ENCODE measurements at places on chromosomes 4 and X.

- DNase-seq: no peak
These were observed 11.5 kb upstream of the NKX1-1 start for GRCh38 chr4:1417522-1418390.

GRCh38 chrX:49934148-49934547, 11.8 kb downstream of the CLCN5 start:
- no peak for DNase-seq

- DNase-seq: no peak
These were observed 10.9 kb downstream of the LRBA start for GRCh38 chr4:151004222-151004621.

DNA sequence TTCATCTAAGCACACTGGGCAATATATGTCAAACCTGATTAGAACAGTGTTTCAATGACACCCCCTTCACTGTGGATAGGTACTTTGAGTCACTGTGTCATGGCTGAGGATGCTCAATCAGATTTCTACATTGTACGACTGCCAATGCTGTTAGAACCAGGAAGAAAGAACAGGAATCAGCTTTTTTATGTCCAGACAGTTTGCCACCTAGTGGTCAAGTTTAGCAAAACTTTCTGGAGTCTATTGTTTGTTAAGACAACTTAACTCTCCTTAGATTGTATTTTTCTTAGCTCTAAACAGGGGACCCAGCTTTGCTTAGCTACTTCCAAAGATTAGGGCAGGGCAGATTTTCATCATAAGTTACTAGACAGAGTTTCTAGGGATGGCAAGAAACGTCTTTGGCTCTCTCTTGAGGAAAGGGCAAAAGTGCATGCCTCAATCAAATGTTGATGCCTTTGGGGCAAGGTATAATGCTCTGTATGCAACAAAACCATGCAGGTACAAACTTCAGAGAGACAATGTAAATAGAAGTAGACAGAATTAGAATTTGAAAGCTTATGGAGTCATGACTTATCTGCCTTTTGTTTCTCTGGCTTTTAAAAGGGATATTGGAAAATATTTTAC, 40.5 kb upstream of the BMP3 start:
- DNase-seq: no peak

DNA sequence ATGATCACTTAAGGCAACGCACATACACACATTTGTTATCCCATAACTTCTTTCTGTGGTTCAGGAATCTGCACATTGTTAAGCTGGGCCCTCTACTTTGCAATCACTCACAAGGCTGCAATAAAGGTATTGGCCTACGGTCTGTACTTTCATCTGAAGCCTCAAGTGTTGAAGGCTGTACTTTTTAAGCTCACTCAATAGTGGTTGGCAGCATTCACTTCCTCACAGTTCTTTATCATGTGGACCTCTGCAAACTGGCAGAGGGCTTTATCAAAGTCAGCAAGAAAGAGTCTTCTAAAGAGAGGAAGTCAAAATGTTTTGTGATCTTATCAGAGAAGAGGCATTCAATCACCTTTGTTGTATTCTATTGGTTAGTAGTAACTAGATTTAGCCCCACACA, 301.4 kb upstream of the EPHA5 start:
- DNase-seq: no peak

- DNase-seq: no peak
These were observed 35.4 kb upstream of the BCLAF3 start for GRCh38 chrX:20026278-20026677.

- DNase-seq: no peak
These were observed 248.9 kb downstream of the BCOR start for GRCh38 chrX:39848900-39849299.

GRCh38 chr4:128775916-128776315, 33.6 kb upstream of the JADE1 start:
- no peak for DNase-seq

- DNase-seq: no peak
These were observed 3.9 kb downstream of the MTHFD2L start for GRCh38 chr4:74161666-74162450.

DNA sequence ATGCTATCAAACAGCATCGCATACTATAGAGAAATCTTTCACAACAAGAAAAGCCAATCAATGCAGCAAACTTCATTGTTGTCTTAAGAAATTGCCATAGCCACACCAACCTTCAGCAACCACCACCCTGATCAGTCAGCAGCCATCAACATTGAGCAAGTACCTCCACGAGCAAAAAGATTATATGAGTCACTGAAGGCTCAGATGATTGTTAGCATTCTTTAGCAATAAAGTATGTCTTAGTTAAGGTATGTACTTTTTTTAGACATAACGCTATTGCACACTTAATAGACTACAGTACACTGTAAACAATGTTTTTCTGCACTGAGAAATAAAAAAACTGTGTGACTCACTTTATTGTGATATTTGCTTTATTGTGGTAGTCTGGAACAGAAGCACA, 37.8 kb upstream of the FUNDC1 start:
- DNase-seq: no peak

DNA sequence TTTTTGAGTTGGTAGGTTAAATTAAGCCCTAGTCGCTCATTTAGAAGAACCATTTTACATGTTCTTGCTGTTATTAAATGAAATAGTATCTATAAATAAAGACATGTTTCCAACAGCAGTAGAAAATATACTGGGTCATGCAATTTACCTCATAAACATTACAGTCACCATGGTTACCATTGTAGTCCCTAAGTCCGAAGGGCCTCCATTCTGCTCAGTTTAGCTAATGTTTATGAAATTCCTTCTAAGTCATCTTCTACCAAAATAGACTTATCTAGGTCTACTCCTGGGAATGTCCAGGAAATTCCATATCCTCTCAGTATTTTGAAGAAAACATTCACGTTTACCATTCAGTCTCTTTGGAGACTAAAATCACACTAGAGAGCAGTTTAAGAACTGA, 292.5 kb upstream of the DCAF8L1 start:
- DNase-seq: no peak

- DNase-seq: no peak
These were observed 66.8 kb upstream of the NKX1-1 start for GRCh38 chr4:1472911-1473518.

DNA sequence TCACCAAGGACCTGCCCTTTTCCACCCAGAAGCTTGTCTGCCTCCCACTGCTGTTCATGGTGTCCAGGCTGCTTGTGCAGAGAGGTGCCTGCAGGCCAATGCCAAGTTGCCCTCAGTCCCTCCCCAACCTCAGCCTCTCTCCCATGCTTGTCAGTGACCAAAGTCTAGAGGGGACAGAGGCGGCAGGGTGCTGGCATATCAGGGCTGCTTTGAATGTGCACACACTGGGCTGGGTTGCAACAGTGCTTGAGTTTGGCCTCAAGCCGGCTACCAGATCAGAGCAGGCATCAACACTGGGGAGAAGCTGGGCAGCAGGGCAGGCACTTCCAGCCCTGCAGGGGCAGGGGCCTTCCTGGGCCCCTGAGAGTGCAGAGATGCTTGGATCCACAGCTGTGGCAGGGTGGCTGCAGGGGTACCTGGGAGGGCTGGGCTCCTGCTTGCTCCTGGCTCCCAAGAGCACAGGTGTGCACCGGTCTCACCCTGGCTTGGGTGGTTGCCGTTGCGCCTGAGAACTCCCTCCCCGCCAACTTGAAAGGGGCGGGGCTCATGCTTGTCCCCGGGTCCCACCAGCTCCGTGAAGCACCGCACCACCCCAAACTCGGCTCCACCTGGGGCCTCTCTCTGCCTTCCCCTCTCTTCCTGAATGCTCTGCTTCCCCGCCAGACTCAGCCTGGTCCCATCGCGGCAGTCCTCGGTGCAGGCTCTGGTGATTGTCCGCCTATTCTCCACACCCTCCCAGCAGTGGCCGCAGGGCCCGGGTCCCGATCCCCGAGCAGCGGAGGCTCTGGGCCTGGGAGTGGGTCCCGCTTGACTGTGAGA, 1681.9 kb upstream of the ADGRL3 start:
- no peak for DNase-seq

DNA sequence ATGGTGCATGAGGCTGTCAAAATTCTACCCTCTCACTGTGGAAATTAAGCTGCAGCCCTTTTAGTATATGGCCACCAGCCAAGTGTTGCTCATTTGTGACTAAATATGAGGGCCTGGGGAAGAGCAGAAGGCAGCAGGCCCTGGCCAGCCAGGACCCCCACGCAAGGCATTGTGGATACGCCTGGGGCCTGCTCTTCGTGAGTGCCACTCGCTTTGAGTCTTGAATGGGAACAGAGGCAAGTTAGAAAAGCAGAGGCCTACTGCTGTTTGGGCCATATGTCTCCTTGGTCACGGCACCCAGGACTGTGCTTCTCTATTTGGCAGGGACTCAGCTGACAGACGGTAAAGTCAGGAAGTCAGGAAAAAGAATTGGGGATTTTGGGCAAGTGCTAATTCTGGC, 10.9 kb downstream of the RTL5 start:
- no peak for DNase-seq

DNA sequence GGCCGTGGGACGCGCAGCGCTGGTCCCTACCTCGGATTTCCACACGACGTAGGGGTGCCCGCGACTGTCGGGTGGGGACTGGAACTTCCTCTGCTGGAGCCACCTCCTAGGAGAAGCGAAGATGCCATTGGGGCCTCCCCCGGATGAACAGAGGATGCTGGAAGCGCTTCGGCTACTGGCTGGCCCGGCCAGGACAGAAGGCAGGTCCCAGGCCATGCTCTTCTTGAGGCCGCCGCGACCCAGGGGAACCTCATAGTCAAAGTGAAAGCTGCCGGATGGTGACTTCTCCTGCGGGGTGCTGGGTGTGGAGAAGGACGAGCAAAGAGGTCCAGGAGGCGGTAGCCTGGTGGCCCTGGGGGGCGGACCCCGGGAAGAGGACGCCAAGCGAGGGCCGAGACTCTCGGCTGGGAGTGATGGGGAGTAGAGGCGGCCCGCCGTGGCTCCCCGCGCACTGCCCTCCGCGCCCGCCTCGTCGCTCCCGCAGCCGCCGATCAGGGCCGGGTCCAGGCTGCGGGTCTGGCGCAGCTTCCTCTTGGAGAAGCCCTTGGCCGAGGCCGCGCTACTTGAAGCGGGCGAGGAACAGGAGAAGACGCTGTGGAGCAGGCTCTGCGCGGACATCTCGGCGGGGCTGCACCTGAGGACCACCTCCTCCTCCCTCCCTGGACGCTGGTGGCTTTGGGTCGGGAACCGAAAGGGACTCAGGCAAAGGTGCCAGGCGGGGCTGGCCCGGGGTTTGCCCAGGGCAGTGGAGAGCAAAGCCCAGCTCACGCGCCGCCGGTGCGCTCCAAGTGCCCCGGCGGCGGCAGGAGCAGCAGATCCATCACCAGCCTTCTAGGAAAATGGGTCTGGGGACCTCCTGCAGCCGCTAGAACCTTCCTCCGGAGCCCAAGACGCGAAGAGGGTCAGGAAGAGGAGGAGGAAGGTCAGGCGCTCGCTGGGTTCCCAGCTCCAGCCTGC, 1.2 kb downstream of the ARHGAP6 start:
- DNase-seq: no peak

DNA sequence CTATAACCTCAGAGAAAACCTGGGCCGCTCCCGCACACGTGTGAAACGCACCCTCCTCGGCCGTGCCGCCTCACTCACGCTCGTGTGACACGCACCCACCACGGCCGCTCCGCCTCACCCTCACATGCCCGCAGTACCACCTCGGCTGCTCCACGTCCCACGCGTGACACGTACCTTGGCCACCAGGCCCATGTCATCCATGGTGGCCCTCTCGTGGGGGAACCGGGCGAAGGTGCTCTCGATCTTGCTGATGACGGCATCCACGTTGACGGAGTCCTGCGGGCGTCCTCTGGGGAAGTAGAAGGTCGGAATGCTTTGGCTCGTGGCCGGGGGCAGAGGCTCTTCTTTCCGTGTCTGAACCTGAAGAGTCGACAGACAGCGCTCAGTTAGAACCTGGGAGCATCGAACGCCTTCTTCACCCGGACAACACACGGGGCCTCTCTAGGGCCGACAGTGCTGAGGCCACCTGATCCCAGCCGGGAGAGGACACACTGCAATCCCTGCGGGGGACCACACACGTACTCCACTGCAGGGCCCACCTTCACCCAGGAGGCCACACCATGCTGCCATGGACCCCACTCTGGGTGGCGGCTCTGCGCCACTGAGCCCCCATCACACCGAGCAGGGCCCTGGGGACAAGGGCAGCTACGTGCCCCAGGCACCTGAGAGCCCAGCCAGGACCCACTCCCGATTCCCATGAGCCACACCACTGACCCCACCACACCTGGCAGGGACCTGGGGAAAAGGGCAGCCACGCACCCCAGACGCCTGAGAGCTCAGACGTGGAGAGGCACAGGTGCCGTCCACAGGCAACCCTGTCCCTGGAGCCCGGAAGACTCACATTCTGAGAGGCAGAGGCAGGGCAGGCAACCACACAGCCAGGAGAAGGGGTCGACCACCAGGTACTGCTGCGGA, 25.2 kb downstream of the PPP2R3B start:
- DNase-seq: no peak

GRCh38 chr4:186727977-186728519, 4.4 kb upstream of the FAT1 start:
- DNase-seq: no peak

GRCh38 chr4:173270312-173271027, 63.7 kb downstream of the HMGB2 start:
- no peak for DNase-seq

- DNase-seq: no peak
These were observed 33.9 kb downstream of the GPRIN3 start for GRCh38 chr4:89273741-89274141.

- no peak for DNase-seq
These were observed 1.7 kb downstream of the WDR45 start for GRCh38 chrX:49077941-49078340.

- DNase-seq: no peak
These were observed 55.8 kb upstream of the WDR1 start for GRCh38 chr4:10172278-10172921.

DNA sequence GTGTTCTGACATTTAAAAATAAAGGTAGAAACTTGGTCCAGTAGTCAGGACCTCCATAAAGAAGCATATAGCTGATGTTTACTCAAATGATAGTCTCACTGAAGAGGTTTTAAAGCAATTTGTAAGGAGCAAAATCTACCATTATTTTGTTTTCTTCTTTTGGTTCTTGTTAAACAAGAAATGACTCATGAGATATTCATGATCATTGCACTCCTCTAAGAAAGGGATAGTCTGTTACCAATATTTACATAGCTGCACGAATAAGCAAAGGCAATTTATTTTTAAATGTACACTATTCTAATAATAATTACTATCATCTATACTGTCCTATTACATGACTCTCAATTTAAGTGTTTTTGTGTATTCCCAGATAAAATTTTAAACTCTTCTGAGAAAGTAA, 397.9 kb downstream of the FAM47B start:
- DNase-seq: no peak

- DNase-seq: no peak
These were observed 473.4 kb downstream of the INPP4B start for GRCh38 chr4:142372530-142373260.

GRCh38 chr4:182231496-182231895, 11.7 kb upstream of the TENM3 start:
- DNase-seq: no peak

- no peak for DNase-seq
These were observed 8.8 kb downstream of the EPHA5 start for GRCh38 chr4:65661471-65661870.

GRCh38 chrX:24243188-24243587, 70.7 kb downstream of the SUPT20HL2 start:
- DNase-seq: no peak

DNA sequence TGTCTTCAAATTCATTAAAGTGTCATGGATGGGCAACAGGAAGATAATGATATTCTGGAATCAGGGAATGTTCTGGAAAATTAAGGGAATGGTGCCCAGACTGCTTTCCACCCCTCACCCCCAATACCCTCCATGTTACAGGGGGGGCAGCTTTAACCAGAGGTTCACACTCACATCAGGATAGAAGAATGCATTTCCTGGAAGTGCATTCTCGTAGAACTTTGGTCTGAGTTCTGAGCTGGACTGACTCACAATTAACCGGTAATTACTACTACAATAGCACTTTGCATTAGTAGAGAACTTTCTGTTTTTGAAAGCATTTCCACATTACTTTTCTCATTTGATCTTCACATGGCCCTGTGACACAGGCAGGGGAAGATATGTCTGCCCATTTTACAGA, 52.5 kb upstream of the SHISA3 start:
- DNase-seq: no peak

All from stimulated activated CD8-positive, alpha-beta memory T cell treated with anti-CD3 and anti-CD28 coated beads, Interleukin-7, amount 100 ng/mL, for 24 hours (primary cell).